Activated CD8-positive, alpha-beta T cell treated with anti-CD3 and anti-CD28 coated beads, Interleukin-2, amount 10 ng/mL, durations not matched to agents 7 days and 5 days (primary cell): ENCODE measurements at places on chromosomes 6 and 20.

GRCh38 chr6:169960886-169961611, 209.6 kb downstream of the ERMARD start:
- DNase-seq = no peak

GRCh38 chr6:34544052-34544604, 12.0 kb downstream of the SPDEF start:
- no peak for DNase-seq

- no peak for DNase-seq
Observed at GRCh38 chr6:14474816-14475215, 357.2 kb downstream of the CD83 start.

DNA sequence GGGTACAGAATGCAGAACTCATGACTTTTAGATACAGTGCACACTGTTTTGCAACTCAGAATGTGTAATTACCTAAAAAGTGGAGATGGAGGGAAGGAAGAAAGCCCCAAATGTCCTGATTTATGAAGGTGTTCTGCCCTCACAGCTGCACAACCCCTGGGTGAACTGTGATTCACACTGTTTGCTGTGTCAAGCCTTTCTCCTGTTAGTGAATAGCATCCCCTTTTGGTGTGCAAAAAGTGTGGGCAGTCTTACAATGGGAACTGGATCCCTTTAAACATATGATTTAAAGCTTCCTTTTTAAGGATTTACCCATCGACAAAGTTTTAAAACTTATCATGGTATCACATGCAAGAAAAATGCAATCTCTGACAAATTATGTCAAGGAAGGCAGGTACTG, 633.4 kb upstream of the EPHA7 start:
- DNase-seq = no peak

GRCh38 chr6:7311917-7312615, 933 bp downstream of the SSR1 start:
- no peak for DNase-seq

GRCh38 chr20:59086923-59087322, 44.3 kb upstream of the PRELID3B start:
- DNase-seq = no peak

- DNase-seq = no peak
Observed at GRCh38 chr6:157569543-157569942, 188.6 kb downstream of the ZDHHC14 start.

DNA sequence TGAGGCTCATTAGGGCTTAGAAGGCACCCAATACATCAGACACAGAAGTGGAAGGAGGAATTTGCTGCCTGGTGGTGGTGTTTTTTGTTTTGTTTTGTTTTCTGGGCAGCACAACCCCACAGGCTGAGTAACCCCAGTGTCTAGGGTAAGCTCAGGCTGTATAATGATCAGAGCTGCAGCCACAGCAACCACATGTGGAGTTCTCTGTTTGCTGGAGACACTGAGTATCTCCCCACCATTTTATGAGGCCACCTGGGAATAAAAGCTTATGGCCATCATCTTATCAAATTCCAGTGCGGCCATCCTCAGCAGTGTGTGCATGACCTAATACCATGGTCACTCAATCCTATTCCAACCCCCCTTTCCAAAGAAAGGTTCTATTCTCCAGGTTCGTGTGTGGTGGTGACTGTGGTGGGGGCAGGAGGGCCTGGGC, 3.4 kb upstream of the DLL1 start:
- no peak for DNase-seq

- no peak for DNase-seq
Observed at GRCh38 chr6:169490246-169490641, 211.6 kb downstream of the WDR27 start.

GRCh38 chr6:46719099-46719498, 16.1 kb downstream of the PLA2G7 start:
- DNase-seq = no peak

GRCh38 chr20:37386505-37387251, 40.7 kb downstream of the SRC start:
- no peak for DNase-seq

GRCh38 chr20:32006053-32006452, 4.2 kb upstream of the CCM2L start:
- DNase-seq = no peak

DNA sequence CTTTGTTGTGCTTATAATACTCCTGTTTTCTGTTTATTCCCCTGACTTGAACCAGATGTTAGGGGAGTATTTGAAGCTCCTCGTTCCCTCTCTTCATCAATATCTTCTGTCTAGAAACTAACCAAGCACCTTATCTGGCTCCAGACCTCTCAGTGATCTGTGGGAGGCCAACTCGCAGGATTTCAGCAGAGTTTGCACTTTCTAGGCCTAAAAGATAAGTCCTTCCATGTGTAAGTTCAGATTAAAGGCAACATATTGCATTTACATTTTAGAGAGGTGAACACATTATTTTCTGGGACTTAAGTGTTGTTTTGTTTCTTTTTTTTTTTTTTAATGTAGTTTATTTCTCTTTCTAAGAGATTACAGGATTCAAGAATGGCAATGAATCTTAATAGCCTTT, 139.4 kb upstream of the AKAP12 start:
- no peak for DNase-seq

DNA sequence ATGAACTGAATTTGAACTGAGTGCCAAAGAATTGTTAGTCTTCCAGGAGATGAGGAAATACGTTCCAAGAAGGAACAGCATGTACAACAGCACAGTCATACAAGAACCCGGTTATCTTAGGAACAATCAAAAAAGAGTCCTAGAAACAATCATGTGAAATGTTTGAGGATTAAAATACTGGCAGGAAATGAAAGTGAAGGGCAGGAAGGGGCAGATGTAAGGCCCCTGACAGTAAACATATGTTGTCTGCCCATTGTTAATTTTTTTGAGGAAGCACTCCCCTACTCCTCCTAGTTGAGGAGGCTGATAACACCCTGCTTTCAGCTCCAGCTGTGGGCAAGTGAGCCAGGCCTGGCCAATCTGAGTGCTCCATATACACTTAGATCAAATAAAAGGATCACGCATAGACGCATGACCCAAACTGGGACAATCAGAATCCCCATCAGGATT, 220.9 kb downstream of the HACE1 start:
- no peak for DNase-seq

DNA sequence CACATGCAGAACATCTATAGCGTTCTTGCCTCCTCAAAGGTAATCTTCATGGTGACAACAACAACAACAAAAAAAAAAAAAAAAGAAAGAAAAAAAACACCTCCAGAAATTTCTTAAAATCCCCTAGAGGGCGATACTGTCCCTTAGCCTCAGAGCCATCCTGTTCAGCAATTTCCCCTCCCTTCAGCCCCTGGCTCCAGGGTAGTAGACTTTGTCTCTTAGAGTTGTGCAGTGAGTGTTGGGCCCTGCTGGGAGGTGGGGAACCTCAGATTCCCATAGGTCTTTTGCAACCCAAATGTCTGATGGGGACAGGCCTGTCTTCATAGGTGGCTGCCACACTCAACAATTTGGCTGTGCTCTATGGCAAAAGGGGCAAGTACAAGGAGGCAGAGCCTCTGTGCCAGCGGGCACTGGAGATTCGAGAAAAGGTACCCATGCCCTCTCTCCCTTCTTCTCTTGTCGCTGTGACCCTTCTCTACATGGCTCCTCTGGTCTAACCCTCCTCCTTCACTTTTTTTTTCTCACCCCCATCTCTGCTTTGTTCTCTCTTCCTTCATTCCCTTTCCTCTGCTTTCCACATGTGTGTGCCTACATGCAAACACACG, 6.0 kb upstream of the PTK7 start:
- peak; percentile 43 for DNase-seq

DNA sequence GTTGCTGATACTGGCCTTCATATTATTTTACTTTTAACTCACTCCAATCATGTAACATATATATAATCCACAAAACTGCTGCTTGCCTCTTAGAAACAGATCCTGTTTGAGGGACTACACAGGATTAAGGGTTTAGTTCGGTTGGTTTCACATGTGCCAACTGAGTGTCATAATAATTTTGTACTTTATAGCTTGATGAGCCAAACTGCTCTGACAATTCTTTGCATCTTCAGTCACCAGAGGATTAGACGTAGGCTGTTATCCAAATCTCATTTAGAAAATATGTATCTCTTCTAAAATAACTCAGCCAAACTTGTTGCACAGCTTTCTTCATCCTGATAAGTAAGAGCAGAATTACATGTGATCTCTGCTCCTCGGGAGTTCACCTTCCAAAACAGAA, 643.6 kb upstream of the PTCHD4 start:
- no peak for DNase-seq

DNA sequence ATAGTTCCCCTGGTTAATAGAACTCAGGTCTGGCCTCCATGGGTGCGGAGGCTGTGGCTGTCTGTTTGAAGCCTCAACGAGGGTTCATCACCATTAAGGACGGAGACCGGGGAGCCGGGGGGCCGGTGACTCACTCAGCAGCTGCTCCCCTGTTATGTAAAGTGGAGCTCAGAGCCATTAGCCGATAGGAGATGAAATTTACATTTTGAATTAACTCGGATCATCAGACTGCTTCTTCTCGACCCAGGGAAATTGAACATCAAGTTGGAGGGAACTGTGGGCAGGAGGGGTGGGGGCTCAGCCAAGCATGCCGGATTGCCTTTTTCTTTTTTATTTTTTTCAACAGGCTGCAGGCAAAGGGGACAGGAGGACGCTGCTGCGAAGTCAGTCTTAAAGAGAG, 12.3 kb downstream of the PCK1 start:
- DNase-seq = no peak

DNA sequence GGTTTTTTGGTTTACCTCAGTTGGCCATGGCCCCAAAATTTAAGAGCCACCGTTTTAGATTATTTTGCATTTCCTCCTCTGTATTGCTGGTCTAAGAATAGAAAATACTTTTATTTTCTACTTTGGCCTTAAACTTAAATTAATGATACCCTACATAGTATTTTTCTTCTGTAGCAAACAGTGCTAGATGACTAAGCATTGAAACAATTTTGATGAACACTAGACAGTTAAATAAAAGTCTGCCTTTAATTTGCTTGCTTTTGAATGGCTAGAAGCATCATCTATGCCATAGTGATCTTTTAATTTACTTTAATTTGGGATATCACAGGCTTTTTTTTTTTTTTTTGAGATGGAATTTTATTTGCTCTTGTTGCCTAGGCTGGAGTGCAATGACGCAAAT, 106.4 kb downstream of the CD109 start:
- no peak for DNase-seq

DNA sequence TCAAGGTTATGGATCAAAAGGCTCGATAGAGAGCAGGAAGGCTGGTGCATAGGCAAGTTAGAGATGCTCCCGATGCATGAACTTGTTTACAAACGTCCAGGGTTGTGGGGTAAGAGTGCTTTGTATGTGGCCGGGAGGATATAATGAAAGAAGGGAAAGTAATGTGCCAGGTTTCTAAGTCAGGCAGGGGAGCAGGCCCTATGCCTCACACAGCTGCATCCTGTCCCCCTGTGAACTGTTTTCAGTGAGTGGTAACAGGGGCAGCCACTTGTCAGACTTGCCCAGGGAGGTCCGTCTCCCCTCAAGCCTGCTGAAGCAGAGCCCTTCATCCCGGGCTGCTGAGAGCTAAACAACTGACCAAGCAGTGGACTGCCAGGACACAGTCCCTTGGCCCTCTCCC, 19.4 kb downstream of the KCNK5 start:
- no peak for DNase-seq

DNA sequence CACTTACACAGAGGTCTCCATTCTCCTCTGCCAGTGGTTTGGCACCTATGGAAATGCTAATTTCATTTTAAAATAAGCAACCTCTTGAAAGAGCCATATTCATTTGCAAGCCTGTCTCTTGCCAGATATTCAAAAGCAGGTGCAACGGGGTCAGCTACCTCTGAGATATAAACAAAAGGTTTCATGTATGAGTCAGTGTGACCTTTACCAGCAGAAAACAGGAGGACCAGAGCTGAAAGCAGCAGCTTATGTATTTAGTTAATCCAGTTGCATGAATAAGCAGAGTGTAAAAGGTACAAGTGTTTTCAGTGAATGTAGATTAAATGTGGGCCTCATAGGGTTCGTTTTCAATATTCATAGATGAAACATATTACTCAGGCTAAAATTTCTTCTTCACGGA, 56.0 kb downstream of the TENT5A start:
- no peak for DNase-seq

GRCh38 chr20:17799575-17800227, 99.9 kb downstream of the BANF2 start:
- no peak for DNase-seq

- no peak for DNase-seq
Observed at GRCh38 chr6:129893640-129894039, 32.5 kb upstream of the TMEM244 start.

GRCh38 chr20:63737945-63738686, 1.5 kb upstream of the SLC2A4RG start:
- peak; percentile 57 for DNase-seq

DNA sequence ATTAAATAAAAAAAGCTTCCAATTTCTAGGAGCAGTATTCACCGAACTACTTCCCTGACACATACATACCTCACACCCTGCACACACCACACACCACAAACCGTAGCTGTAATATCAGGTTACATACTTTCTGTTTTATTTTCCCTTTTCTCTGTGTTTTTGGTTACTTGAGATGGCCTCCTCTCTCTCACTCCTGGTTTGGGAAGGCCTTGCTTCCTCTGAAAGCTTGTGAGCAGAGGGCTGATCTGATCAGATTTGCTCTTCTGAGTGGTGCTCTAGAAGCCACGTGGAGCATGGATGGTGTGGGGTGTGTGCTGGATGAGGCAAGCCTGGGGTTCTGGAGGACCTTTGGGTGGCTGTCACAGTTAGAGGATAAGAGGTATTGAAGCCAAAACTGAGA, 20.9 kb downstream of the UTRN start:
- DNase-seq = peak; percentile 64

DNA sequence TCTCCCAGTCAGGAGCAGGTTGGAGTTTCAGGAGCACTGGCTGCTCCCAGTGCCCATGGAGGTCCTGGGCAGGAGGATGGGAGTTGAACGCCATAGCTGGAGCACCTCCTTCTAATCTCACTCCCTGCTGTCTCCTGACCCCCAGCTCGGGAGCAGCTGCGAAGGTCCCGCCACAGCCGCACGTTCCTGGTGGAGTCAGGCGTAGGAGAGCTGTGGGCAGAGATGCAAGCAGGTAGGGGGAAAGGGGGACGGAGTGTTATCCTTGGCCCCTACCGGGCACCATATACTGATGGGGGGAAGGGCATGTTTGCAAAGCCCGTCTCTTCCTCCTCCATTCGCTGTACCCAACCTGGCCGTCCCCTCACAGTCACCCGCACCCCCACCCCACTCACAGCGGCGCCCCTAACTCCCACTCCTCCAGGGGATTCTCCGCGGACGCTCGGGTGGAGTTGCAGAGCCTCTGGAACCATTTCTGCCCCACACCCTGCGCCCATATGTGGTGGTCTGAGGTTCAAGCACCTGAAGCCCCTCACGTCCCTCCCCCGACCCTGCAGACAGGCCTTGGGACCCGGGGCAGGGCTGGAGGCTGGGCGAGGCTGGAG, 16.7 kb downstream of the HSPA12B start:
- no peak for DNase-seq

DNA sequence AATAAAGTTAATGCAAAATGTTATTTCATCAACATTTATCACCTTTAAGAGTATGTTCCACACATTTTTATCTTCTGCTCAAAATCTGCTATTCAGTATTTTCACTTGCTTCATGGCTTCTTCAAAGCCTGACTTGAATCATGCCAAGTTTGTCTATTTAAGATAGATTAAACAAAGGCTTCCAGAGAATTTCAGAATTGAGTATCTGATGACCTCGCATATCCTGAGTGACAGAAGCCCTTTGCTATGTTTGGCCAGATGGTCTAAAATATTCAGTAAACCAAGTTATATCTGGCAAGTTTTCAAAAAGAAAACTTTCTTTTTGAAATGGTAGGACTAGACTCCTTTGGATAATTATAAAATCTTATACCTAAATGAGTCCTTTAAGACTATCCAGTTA, 348.9 kb upstream of the KCNQ5 start:
- DNase-seq = no peak

GRCh38 chr6:166058064-166058739, 109.4 kb downstream of the TBXT start:
- no peak for DNase-seq
